ENCODE measurements at places on chromosomes 3 and 15.
A peak's percentile ranks its signal among the peaks of the same experiment; 100 is the strongest.

- no peak for DNase-seq
These were observed 108.5 kb downstream of the SYNPR start for GRCh38 chr3:63386568-63386967.

DNA sequence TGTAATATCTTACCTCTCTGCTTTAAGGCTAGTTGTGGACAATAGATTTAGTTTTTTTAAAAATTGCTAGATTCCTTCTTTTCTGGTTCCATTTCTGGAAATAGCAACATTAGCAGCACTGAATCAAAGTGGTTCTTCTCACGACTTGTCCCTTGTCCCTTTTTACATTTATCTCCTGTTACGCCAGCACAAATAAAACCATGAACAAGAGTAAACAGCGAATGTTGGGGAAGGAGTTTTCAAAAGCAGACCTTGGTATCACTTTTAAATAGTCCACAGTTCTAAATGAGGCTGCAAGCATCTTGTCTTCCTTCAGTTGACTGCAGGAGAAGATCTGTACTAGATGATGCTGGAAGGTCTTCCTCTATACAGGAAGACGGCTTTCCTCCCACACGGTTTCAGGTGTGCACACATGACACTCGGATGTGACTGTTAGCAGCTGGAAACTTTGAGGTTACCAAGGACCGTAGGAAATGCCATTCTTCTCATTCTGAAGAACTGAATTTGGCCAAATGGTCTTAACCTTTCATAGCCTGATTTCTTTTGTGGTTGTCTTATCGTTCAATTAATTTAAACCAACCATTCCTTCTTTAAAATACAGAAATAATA, 251.0 kb upstream of the ICE2 start:
- DNase-seq: no peak

DNA sequence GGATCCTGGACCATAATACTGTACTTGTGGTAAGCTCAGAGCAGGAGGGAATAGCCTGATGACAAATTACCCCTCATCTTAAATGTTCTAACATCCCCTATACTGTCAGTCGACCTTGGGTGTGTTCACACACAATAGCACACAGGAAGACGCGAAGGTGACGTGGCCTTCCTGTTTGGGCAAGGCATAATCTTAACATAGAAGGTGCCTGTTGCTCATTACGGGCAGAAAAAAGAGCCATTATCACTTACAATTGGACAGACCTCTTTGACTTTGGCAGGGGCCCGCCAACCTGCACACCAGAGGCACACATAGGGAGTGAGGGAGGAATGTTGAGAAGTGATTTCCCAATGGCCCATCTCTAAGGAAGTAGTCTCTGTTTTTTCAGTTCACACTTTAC, 144.2 kb downstream of the ANO10 start:
- DNase-seq: no peak

- peak; percentile 79 for DNase-seq
These were observed 78.0 kb downstream of the CPN2 start for GRCh38 chr3:194272861-194273742.

DNA sequence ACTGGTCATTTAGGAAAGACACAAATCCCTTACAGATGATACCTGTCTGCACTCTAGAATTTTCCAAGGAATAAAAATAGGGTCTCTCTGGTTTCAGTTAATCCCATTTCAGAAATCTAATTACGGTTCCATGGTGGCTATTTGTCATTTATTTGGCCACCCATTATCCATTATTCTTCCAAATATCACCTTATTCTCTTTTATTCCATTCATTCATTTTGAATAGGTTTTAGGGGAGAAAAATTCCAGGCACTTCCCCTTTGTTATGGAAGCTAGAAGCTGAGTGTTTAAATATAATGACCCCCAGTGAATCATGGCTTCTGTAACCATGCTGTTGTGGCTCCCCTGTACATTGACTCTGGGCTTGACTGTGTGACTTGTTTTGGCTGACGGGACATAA, 420.8 kb upstream of the DPH6 start:
- no peak for DNase-seq

GRCh38 chr15:59825901-59826300, 136.8 kb upstream of the BNIP2 start:
- no peak for DNase-seq

GRCh38 chr3:125958511-125959316, 10.3 kb upstream of the ROPN1B start:
- no peak for DNase-seq

- DNase-seq: no peak
These were observed 238.7 kb downstream of the XXYLT1 start for GRCh38 chr3:195032106-195032759.

- peak; percentile 41 for DNase-seq
These were observed 88.0 kb downstream of the PIK3R4 start for GRCh38 chr3:130658678-130659077.

DNA sequence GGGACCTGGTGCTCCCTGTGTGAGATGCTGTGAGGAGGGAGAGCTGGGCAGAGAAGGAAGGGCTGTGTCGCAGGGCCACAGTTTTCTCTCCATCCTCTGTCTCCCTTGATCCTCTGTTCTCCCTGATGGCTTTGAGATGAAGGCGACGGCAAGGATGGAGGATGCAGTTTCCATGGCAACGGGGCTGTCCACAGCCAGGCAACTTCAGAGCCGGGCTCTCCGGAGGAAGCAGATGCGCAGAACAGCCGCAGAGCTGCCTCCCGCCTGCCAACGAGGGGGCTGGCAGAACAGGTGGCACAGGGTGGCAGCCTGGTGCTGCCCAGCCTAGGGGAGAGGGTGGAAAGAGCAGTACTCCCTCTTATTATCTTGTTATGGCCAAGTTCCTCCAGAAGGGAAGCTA, 9.9 kb upstream of the GRM2 start:
- DNase-seq: no peak

GRCh38 chr15:73939138-73939537, 12.9 kb downstream of the LOXL1 start:
- no peak for DNase-seq

DNA sequence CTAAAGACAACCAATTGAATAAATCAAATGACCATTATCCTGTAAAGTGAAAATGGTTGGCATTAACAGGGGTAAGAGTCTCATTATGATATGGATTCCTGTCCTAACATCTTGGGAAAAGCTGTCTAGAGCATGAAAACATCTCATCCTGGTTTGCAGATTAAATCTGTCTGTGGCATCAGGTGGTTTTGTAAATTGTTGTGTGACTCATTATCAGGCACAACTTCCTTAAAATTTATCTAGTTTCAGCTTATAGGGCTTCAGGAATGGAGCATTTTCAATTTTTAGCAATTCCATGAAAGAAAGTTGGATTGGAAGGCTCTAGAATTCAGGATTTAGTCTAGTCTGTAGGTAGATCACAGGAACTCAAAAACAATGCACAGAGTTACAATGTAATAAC, 31.1 kb upstream of the SLC27A2 start:
- DNase-seq: no peak

DNA sequence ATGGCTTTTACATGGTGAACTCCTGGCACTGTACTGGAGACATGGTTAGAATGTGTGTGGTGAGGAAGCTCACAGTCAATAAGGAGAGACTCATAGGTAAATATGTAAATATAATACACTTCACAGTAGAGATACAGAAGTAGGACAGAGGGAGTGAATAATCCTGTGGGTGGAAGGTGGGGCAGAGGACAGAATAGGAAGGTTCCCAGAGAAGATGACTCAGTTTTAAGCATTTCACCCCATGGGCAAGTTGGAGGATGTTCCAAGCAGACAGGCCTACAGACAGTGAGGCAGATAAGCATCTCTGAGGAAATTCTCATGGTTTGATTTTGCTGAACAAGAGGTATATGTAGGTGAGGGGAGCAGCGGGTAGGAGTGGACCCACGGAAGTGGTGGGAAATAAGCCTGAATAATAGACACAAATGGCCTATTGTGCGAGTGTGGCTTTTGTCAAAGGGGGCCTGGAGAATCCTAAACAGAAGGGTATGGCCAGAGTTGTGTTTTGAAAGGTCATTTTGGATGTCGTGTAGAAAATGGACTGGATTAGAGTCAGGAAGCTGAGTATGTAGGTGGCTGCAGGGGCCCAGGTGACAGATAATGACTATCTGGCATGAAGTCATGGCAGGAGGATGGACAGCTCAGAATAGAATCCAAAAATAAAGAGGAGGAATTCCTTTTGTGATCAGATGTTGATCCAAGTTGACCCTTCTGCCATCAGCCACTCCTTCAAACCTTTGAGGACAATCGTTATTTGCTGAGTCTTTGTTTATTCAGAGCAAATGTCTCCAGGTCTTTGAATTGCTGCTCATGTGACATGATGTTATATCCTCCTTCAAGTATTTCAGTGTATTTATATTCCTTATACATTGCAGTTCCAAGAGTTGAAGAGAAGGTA, 97.3 kb upstream of the THRB start:
- no peak for DNase-seq

GRCh38 chr3:87136066-87136596, 91.0 kb upstream of the CHMP2B start:
- DNase-seq: no peak

GRCh38 chr3:180059356-180059755, 22.6 kb upstream of the PEX5L start:
- DNase-seq: no peak

DNA sequence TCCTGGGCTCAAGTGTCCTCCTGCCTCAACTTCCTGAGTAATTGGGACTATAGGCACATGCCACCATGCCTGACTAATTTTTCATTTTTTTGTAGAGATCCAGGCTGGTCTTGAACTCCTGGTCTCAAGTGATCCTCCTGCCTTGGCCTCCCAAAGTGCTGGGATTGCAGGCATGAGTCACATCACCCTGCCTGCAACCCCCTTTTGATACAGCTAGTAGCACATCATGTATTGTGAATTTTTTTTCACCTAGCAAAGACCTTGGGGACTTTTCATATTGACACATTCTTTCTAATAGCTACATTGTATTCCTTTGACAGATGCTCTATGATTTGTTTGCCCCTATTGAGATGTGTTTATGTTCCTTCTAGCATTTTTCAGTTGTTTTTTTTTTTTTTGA, 14.2 kb downstream of the IRAK2 start:
- no peak for DNase-seq

DNA sequence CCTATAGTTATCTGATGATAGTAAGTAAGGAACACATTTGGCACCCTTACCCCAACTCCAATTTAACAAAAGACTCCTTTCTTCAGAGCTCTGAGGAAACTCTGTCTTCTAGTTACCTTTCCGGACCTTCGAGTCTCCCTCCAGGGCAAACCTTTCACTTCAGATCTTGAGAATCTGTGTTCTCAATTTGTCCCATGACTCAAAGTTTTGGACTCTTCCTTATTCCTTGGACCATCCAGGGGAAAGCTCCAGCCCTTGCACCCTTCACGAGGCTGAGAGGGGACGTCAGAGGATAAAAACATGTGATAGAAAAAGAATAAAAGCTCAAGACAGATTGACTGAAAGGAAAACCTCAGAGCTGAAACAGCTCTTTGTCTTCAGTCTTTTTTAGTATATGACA, 76.9 kb downstream of the CTNNB1 start:
- no peak for DNase-seq

DNA sequence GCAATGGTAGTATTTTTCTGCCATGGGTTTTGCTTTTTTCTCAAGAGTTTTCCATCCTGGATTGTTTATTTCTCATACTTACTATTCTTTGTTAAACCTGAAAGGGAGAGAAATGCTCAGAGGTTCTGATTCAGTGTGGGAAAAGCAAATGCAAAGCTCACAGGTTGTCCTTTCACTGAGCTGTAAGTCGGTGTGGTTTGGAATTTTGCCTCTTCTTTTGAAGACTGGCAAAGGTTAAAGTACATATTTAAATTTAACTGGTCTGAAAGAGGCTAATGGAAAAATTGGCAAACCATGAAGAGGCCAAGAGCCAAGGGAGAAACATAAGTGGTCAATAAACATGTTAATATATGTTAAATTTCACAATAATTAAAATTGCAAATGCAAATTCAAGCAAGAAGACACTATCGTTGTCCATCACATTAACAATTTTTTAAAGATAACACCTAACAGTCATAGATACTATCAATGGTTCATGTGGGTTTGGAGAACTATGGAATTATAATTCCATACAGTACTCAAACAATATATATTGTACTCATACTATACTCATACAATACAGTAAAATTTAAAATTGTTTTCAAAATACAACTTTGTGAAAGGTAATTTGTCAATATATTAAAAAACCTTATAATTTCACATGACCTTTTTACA, 246.8 kb upstream of the STT3B start:
- no peak for DNase-seq

DNA sequence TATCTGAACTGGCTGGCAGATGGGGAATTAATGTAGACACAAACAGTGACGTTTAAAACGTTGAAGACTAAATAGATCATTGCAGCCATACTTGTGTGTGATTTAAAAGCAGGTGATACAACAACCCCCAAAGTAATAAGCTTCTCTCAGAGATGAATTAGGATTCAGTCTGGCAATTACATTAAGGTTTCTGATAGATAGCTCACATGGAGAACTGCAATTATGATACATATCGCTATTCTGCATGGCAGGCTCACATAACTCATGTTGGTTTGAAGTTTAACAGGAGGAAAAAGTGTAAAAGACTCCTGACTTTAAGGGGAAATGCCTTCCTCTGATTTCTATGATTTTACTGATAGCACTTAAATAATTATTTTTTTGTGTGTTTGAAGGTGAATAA, 196.9 kb downstream of the CLSTN2 start:
- DNase-seq: no peak

- no peak for DNase-seq
These were observed 70.5 kb upstream of the ALDH1A3 start for GRCh38 chr15:100809151-100809550.

GRCh38 chr15:71433402-71433801, 318.1 kb downstream of the THSD4 start:
- no peak for DNase-seq
